Activated CD4-positive, alpha-beta T cell treated with anti-CD3 and anti-CD28 coated beads for 1 hour (primary cell): ENCODE measurements at places on chromosomes 12 and 14.

DNA sequence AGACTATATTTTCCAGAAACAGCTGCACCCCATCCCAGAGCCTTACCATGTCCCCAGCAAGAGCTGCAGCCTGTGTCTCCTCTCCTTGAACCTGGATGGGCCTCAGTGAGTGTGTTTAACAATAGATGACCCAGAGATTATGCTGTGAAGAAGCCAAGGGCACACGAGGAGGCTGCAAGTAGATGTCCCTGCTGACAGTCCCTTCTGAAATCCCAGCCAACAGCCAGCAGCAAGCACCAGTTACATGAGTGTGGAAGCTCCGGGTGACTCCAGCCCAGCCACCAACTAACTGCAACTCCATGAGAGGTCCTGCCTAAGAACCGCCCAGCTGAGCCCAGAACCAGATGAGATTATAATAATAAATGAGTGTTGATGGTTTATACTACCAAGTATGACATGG lies 191.7 kb downstream of the BCL11B start:
- DNase-seq = no peak

GRCh38 chr12:117365049-117365616 lies 3.7 kb upstream of the NOS1 start:
- DNase-seq = no peak

- DNase-seq = no peak
Measured at GRCh38 chr12:110171186-110171538, 47.0 kb downstream of the IFT81 start.

DNA sequence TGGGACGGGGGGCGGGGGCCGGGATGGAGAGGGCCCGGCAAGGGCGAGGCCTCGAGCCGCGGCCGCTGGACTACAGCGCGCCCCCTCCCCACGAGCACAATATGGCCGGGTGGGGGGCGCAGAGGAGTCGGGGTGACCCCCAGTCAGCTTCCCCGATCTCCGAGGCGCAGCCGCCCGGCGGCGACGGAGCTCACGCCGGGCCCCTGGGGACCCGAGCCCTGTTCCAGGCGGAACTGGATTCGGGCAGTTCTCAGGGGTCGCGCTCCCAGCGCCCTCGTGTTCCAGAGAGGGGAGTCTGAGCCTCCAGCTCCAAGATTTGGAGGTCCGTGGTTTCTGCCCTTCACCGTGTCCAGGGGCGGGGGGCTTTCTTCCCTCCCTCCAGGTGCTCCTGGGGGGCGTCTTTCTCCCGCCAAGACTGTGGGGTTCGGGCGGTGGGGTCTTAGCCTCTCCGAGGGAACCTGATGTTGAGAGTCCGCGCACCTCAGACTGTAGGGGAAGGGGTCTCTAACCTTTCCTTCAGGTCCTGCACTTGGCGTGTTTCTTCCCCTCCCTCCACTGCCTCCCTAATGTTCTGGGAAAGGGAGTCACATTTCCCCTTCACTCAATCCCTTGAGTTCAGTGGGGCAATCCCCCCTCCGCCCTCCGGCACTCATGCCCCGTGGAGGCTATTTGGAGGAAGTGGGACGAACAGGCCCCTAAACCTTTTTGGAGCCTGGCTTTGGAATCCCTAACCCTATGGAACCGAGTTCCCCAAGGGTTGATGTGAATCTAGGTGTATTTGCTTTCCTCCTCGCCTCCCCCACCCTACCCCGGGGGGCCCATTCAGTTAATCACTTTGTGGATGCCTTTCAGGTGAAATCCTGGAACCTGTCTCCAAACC lies 584 bp downstream of the ACVR1B start:
- DNase-seq = no peak

DNA sequence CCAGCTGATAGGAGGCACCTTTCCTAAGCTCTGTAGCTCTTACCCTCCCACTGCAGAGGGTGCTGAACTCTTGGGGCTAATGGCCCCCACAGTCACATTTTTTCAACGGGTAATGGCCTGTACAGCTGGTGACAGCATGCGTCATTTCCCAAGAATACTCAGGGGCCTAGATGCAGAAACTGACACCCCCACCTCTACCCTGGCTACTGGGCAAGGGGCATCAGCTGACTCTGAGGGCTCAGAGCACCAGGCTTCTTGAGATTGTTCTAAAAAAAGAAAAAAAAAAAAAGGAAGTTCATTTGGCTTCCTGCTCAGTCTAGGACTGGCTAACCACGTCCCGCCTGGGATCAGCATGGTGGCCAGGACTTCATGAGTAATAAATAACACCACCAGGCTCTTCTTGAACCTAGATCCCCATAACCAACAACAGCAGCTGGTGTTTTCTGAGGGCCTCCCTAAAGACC lies 35.2 kb downstream of the ZFP36L1 start:
- no peak for DNase-seq

GRCh38 chr14:23319746-23320583 lies 1.3 kb upstream of the PABPN1 start:
- DNase-seq = no peak

GRCh38 chr12:120421701-120422100 lies 16.2 kb upstream of the COX6A1 start:
- DNase-seq = no peak

GRCh38 chr12:53099071-53099882 lies 1.8 kb downstream of the IGFBP6 start:
- peak; percentile 80 for DNase-seq

GRCh38 chr14:69370061-69370460 lies 28.0 kb downstream of the ERH start:
- DNase-seq = no peak

DNA sequence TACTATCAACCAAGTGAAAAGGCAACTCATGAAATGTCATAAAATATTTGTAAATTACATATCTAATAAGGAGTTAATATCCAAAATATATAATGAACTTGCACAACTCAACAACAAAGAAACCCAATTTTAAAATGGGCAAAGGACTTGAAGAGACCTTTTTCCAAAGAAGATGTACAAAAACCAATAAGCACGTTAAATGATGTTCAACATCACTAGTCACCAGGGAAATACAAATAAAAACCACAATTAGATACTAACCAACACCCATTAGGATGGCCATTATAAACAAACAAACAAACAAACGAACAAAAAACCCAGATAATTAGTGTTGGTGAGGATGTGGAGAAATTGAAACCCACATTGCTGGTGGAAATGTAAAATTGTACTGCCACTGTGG lies 92.3 kb upstream of the ARID2 start:
- no peak for DNase-seq

- no peak for DNase-seq
Measured at GRCh38 chr14:79840831-79841230, 370.5 kb downstream of the DIO2 start.

GRCh38 chr14:21526672-21527317 lies 649 bp upstream of the SALL2 start:
- no peak for DNase-seq

DNA sequence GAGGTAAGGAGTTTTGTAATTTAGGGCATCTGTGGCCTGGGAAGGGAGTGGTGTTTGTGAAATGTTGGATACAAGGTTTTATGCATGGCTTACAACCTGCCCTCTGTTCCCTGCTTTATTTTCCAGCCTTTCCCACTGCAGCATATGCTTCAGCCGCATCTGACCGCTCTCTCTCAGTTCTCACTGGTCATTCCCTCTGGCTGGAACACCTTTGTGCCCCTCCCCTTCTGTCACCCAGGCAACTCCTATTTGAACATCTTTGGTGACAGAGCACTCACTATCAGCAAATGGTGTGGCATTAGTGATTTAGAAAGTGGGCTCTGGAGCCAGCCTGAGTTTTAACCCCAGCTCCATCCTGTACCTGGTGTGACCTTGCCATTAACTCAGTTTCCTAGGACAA lies 47.5 kb upstream of the SMCO2 start:
- no peak for DNase-seq

DNA sequence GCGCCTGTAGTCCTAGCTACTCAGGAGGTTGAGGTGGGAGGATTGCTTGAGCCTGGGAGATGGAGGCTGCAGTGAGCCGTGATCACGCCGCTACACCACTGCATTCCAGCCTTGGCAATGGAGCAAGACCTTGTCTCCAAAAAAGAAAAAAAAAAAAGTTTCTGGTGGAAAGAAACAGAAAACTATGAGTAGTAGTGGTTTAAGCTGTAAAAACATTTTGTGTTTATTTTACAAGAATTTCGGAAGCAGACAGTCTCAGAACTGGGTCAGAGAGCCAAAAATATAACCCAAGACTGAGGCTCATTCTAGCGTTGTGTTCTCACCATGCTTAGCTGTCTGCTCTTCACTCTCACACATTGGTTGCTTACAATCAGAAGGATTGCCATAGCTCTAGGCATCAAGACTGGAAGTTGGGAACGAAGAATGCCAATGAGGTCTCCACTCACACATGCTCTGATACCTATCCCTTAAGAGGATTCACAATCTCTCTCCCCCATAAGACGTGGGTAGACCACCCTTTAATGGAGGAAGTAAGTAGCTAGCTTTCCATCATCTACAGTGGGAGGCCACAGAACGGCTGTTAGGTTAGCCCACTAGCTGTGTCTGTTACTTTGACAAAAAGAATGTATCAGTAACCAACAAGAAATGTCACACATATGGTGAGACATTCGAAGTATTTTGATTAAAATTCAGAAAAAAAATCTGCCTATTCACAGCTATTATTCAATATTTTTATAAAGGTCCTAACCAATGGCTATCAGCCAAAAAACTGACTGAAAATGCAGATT lies 117.6 kb upstream of the RASSF8 start:
- DNase-seq = no peak

DNA sequence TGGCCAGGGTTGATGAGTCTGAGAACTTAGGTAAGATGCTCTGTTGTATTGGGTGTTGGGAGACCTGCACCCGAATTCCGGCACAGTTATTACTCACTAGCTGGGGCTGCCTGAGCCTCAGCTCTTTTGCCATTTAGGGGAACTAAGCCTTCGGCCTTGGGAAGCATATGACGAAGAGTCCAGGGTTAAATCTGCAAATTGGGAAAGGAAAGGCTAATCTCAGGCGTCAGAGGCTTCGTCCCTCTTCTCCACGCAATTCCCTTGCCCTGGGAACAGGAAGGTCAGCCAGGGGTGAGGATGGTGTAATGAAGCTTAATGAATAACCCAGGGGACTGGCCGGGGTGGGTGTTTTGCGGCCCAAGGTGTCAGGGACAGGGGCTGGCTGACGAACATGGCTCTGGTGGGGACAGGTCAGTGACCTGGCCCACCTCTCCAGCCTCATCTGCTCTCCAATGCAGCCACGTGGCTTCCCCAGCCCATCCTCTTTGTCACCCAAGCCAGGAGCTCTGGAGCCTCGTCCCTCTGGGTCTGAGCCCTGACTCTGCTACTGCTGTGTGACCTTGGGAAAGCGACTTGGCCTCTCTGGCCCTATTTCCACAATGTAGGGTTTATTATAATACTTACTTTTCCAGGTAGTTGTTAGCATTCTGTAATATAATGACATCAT lies 3.8 kb upstream of the SDSL start:
- DNase-seq = no peak

- DNase-seq = no peak
Measured at GRCh38 chr12:37548266-37548805, 768.2 kb upstream of the ALG10B start.

DNA sequence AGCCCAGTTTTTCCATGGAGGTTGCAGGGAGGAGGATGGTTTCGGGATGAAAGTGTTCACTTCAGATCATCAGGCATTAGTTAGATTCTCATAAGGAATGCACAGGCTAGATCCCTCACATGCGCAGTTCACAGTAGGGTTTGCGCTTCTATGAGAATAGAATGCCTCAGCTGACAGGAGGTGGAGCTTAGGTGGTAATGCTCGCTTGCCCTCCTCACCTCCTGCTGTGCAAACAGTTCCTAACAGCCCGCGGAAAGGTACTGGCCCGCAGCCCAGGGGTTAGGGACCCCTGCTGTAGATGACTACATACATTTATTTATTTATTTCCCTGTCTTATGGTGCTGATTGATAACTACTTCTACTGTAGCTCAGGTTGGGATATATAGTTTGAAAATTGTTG lies 93.2 kb downstream of the FBXO33 start:
- no peak for DNase-seq

DNA sequence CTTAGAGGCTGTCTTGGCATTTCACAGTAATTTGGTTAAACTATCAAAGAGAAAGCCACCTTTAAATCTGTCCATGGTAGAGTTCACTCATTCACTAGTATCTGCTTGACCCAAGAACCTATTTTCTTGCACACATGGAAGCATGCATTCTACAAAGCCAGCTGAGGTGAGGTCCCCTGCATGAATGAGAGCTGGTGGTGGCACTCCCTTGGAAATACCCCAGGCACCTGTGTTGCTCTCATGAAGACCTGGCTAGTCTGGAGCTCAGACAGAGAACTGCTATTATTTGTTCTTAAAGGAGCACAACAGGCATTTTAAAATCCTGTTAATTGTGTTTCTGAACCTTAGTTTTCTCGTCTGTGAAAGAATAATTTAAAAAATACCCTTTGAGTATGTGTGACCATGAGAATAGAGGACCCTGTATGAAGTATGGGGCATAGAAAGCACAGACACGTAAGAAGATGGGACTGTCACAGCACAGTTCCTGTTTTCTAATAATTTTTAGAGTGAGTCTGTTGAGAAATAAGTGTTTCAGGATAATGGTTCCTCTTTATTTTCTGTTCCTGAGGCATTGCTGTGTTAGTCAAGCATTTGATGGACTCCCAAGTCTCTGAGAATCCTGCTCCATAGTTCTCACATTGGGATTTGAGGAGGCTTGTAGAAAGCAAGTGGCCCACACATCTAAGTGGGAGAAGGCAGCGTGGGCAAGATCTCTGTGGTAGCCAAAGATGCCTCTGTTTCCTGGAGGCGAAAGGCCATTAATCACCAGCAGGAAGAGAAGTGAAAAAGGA lies 10.9 kb downstream of the RGS6 start:
- DNase-seq = no peak

GRCh38 chr14:56752428-56752827 lies 57.9 kb downstream of the OTX2 start:
- DNase-seq = no peak

DNA sequence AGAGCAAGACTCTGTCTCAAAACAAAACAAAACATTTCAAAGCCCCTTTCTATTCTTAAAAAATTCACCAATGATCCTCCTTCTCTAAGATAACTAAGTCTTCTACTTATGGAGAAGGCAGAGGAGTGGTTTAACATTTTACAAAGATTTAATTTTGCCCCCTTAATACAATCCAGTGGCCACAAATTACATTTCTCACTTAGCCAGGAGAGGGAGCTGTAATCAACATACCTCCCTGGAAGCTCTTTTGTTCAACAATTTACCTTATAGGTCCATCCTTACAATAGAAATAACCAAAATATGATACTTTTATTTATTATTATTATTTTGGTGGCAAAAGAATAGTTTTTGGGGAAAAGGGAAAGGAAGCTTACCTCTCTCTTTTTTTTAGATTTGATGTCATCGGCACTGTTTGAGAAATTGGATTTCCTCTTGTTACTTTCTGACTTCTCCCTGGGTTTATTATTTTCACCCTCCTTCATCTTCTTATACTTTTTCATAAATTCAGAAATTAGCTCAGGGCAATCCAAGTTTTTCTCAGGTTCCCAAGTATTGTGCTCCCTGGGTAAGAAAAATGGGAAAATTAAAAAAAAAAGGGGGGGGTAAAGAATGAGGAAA lies 28.1 kb downstream of the CBX5 start:
- no peak for DNase-seq

- no peak for DNase-seq
Measured at GRCh38 chr12:75212072-75212471, 2.4 kb upstream of the KCNC2 start.

GRCh38 chr14:37985826-37986470 lies 221.8 kb upstream of the SSTR1 start:
- peak; percentile 16 for DNase-seq

- DNase-seq = no peak
Measured at GRCh38 chr14:100554082-100554677, 33.0 kb downstream of the BEGAIN start.
